ENCODE measurements at places on chromosomes 12 and 14. TPM values are rescaled to one million over a fixed set of nuclear protein-coding genes. Genes with fewer than 3 reads are reported as not detected.

GRCh38 chr12:105228966-105229365 is 7.0 kb downstream of the APPL2 start:
- DNase-seq = no peak

- DNase-seq = peak; percentile 90
Observed at GRCh38 chr14:74922752-74923401, at the start of gene RPS6KL1. Gene RPS6KL1, minus strand, starts transcription at chr14:74923260. Its CDS starts 1,719 bp downstream, at chr14:74921541.

LMNTD1 gene
- total RNA-seq = not detected

PAH gene
- total RNA-seq = not detected

TAS2R31 gene
- not detected for total RNA-seq

DNA sequence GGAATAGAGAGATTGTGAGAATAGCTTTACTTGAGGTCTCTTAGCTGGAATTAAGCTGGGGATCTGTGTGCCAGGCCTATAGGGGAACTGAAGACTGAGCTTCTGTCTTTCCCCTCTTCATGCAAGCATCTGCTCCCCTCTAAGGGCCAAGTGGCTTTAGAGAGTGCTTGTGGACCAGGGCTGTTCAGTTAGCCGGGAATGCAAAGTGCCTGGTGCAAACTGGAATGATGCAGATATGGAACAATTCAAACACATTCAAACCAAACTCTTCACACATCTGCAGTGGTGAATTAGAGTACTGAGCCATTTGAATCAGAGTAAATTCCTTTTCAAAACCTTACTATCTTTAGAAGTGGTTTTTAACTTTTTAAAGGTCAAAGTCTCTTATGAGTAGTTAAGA is 99.0 kb downstream of the LIN7A start:
- no peak for DNase-seq

ATP2B1 gene
- total RNA-seq = 14.9 TPM

DNA sequence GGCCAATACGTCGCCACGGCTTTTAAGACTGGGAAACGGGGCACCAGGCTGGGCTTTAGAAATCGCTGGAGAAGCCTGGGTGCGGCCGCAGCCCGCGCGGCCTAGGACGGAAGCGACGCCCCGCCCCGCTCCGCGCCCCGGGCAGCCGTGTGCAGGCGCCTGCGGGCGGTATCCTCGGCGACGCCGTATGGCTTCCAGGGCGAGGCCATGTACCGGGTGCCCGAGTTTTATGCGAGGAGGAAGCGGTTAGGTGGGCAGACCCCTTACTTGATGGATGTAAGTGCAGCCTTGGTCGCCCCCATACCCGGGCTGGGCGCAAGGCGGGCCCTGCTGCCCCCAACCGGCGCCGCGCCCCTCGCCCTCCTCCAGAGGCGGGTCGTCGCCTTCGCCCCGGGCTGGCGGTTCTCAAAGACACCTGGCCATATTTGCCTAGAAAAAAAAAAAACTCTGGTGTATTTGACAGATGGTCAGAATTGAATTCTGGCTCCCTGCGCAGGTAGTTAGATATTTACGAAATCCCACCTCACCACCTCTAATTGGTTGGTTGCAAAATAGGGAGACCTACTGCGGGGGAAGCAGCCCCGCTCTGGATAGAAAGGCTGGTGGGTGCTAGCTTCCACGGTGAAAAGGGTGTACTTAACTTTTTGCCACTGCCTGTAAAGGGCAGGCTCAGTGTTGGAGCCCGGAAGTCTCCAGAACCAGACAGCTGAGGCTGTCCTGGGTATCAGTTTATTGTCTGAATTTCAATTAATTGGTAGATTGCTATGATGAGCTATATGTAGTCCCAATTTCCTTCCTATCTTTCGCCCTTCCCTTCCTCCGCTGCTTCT is at the start of gene PPP1R36:
PPP1R36 (plus strand) TSS at position 171 of the 830 bp plus-strand sequence; CDS start at position 208, 37 bp downstream.
- DNase-seq = peak; percentile 64

SYNE3 gene
- 8.2 TPM for total RNA-seq

EML1 gene
- 28.3 TPM for total RNA-seq

MAP4K5 gene
- 37.5 TPM for total RNA-seq

DNA sequence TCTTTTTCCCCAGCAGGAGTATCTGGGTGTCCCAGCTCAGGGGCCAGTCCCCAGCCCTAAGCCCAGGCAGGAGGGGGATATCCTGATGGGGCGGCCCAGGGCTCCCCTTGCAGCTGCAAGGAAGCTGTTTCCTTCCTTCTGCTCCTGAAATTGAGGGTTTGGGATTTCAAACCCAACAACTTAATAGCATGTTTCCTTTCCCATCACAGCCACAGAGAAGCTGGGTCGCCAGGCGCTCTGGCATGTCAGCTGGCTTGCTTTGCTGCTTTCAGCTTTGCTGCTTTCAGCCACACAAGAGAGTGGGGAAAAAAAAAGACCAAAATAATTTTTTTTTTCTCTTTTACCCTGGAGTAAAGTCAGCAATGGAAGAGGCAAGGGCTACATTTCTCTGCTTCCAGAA is 30.0 kb downstream of the HVCN1 start:
- DNase-seq = no peak

DNA sequence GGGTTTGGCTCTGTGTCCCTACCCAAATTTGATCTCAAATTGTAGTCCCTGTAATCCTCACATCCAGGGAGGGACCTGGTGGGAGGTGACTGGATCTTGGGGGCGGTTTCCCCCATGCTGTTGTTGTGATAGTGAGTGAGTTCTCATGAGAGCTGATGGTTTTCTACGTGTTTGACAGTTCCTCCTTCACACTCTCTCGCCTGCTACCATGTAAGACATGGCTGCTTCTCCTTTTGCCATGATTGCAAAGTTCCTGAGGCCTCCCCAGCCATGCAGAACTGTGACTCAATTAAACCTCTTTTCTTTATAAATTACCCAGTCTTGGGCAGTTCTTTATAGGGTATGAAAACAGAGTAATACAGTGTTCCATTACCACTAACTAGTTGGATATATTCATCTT is 10.3 kb upstream of the LRRC23 start:
- no peak for DNase-seq

DNA sequence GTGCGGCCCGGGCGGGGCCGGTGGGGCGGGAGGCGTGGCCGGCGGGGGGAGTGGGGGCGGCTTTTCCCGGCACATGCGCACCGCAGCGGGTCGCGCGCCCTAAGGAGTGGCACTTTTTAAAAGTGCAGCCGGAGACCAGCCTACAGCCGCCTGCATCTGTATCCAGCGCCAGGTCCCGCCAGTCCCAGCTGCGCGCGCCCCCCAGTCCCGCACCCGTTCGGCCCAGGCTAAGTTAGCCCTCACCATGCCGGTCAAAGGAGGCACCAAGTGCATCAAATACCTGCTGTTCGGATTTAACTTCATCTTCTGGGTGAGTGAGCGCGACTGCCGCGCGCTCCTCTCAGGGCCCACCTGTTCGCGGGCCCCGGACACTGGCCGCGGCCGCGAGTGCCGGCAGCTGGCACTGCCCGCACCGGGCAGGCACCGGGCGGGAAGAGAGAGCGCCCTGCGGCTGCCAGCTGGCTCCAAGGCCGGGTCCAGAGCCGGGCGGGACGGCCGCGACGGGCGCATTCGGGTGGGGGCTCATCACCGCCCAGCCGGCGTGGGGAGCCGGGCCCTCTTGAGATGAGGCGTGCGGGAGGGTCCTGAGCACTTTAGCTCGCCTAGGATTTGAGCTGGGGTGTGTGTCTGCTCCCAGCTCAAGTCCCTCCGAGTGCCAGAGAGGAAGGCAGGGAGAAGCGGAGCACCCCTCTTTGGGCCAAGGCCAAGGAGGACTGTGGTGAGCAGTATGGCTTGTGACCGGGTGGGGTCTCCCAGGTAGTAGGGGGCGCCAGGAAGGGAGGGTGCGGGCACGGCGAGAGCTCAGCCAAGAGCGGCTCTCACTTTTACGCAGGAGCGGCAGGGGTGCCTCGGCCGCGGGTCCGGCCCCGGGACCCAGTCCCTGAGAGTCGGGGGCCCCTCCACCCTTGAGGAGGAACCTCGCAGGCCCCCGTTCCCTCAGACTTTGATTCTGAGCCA is at the start of gene CD9:
CD9 (plus strand) TSS at position 145 of the 957 bp plus-strand sequence; CDS start at position 245, 100 bp downstream.
- DNase-seq = no peak

DNA sequence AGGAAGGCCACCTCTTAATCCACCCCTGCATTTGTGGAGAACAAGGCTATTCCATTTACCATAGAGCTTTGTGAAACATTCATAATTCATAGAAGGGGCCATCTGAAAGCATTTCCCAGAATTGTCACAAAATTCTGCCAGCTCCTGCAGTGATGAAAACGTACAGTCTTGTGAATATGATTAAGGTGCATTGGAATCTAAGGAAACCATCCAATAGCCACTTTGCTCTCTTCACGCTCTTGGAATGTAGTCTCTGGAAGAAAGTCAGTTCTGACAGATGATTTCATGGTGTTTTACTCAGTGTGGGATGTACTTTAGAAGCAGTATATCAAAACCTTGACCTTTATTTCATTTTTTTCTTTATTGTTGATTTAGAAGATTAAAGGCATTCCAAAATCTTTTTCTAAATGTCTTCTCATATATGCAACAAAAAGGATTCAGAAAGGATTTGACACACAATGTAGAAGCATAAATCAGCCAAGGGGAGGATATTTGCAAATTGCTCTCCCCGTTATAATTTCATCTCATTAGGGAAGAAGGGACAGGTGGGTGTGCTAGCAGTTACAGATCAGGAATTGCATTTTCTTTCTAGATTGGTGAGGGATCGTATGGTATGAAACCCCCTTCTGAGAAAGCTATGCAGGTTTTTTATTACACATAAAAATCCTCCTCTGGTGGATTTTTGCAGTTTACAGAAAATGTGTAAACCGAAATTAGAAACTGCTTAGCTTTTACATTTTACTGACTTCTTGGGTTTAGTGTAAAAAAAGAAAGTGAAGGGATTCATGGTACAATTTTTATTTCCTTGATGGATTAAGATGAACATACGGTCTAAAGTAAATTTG is 390.2 kb downstream of the LRIG3 start:
- no peak for DNase-seq

- peak; percentile 66 for DNase-seq
Observed at GRCh38 chr14:98952593-98953350, 319.2 kb downstream of the BCL11B start.

GRCh38 chr14:75587388-75587787 is 9.0 kb downstream of the FLVCR2 start:
- no peak for DNase-seq

DNA sequence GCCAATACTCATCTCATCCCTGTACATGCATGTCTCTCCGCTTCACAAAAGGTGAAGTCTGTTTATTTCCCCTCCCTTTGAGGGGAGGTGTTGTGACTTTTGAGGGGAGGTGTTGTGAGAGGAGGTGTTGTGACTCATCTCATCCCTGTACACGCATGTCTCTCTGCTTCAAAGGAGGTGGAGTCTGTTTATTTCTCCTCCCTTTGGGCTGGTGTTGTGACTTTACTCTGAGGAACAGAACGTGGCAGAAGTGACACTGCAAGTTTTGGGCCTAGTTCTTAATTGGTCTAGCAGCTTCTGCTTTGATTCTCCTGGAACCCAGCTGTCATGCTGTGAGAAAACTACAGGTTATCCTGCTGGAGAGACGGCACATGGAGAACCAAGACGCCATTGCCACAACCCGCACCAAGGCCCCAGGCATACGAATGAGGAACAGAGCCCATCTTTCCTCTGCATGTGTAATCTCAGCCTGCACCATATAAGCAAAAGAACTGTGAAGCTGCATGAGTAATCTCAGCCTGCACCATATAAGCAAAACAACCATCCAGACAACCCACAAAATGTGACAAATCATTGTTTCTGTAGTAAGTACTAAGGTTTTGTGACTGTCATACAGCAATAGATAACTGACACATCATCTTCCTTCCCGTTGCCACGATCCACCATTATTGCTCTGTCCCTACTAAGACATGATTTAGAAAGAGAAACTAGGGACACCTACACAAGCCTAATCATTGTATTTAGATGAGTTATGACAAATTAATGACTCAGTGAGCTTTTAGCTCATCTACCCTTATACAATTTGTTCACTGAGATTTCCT is 30.0 kb downstream of the GALNT4 start:
- no peak for DNase-seq

Measured in right atrium auricular region (tissue), 2 donors.